SW480 (cell line): ENCODE measurements at places on chromosomes 6 and 20.
A peak's percentile ranks its signal among the peaks of the same experiment; 100 is the strongest.

- DNase-seq: no peak
These were observed 86.0 kb upstream of the SLC2A12 start for GRCh38 chr6:134138226-134138975.

DNA sequence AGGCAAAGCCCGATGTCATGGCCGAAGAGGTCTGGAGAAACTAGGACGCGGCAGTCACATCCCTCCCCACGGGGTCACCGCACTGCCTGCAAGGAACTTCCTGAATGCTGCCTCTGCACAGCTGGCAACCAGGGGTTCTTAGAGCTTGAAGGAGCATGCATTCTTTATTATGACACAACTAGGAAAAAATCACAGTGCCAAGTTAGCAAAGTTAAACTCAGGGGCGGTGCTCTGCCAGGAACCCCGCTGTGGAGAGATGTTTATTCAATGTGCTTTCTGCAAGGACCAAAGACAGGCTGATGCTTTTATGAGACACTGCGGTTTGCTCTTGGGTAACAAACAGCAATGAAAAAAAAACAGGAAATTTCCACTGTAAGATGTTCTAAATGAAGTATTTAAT, 287.3 kb upstream of the FOXQ1 start:
- peak; percentile 58 for DNase-seq

GRCh38 chr20:51137461-51137860, 114.6 kb upstream of the KCNG1 start:
- no peak for DNase-seq

DNA sequence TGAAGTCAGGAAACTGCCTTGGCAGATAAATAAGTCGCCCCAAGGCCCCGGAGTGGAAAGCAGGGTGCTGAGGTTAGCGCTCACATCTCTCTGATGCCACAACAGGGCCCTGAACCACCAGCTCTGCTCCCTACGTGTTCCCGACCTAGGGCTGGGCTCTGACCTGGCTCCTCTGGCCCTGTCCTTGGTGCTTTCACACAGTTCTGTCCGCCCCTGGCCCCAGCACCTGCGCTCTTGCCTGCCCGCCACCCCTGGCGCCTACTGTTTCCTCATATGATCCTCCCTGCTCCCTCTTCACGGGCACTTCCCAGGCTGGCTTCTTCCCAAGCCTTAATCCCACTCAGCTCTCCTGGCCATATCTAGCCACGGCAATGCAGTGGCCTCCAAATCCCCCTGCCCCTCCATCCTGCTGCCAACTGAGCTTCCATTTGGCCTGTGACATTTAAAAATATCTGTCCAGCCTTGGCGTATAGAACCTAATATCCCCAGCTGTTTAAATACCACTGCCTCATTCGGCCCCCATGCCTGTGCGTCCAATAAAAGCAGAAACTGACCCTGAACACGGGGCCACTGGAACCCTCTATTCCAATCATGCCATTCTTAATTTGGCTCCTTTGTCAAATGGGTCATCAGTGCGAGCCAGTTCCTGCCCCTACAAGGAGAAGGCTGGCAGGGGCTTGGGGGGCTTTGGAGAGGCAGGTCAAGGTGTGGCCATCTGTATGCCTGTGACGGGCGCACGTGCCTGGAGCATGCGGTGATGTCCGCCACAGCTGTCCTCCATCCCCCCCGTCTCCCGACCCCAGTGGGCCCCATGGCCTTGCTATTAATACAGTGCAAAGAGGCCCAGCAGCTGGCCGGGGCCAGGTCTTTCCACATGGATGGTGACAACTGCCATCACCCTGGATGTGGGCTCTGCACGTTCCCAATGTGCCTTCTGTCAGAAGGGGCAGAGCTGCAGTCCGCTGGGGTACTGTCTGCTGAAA, 27.7 kb downstream of the GNAS-AS1 start:
- DNase-seq: no peak

DNA sequence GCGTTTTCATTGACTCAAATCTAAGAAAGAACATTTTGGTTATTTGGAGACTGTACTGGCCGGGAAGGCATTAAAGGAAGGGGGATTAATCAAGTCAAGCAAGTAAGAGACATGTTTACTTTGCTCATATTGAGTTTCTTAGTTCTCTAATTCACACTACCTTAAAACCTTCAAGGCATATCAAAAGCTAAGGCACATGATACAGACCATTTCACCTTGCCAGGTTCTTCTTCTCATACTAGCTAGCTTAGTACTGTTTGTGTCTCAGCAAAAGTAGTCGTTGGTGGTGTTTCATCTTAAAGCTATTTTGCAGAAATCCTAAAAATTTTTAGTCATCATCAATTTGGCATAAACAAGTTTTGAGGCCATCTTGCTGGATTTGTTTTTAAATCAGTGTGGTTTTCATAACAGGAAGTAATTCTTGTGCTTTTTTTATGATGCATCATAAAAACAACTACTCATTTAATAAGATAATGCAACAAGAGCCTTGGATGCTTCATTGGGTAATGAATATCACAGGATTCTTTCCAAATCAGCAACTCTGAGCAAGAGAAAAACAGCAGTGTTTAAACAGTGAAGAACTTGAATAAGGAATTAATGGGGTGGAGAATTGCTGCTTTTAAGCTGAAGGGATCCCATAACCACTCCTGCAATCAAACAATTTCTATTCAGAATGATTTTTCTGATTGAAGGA, 425.3 kb downstream of the EPM2A start:
- no peak for DNase-seq

GRCh38 chr20:32964575-32964974, 39.7 kb downstream of the SUN5 start:
- no peak for DNase-seq

DNA sequence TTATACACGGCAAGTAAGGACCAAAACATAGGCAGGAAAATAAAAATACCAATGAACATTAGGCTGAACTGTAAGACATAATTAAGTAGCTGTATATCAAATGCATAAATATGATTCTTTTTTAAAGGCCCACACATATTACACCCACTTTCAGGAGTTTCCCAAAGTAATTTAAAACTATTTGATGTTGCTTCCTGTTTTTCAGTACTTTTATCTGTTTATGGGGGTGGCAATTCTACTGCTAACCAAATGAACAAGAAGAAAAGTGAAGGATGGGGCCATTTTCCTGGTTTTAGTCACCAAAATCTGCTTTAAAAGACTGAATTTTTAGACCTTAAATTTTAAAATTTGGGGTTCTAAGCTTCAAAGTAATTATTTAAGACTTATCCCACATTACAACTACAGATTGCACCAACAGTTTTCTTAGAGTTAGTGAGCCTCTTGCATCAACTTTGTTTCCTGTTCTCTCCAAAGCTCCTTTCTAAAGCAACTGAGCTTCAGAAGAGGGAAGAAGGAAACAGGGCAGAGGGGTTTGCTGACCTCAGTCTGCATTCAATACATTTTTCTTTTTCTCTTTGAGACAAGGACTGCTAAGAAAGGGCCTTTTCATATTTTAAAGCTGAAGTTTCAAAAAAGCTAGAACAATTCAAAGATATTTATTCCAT, 191.0 kb downstream of the BACH2 start:
- DNase-seq: no peak

- DNase-seq: peak; percentile 75
These were observed 137.5 kb upstream of the PTPN1 start for GRCh38 chr20:50372770-50373088.

GRCh38 chr6:120378582-120379220, 955.6 kb downstream of the TBC1D32 start:
- peak; percentile 43 for DNase-seq

GRCh38 chr20:60206259-60206658, 248.0 kb downstream of the CDH26 start:
- peak; percentile 75 for DNase-seq

DNA sequence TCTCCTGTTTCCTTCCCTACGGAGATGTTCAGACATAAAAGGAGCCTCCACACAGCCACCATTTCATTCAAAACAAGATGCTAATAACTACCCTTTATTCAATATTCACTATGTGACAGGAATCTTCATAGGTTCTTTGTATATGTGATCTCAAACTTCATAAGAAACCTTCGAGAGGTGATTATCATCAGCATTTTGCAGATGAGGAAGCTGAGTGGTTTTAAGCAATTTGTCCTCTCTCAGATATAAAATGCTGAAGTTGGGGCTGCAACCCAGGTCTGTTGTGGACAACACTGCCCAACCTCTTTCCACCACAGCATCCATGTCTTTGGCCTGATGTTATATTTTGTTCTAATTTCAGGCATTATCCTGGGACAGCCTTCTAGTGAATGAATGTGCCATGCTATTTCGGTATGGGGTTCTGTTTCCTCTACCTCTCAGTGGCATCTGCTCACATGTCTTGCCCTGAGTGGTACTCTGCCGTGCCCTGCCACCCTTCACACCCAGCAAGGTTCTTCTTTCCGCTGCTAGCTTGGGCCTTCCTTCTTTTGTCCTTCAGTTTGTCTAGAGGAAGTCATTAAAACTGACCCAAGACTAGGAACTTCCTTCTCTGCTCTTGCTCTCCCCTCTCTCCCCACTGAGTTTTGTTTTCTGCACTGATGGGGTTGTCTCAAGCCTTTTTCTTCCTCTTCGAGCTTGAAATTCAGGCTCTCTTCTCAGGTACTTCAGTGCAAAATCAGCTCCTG, 300.9 kb upstream of the PRDM1 start:
- DNase-seq: no peak

DNA sequence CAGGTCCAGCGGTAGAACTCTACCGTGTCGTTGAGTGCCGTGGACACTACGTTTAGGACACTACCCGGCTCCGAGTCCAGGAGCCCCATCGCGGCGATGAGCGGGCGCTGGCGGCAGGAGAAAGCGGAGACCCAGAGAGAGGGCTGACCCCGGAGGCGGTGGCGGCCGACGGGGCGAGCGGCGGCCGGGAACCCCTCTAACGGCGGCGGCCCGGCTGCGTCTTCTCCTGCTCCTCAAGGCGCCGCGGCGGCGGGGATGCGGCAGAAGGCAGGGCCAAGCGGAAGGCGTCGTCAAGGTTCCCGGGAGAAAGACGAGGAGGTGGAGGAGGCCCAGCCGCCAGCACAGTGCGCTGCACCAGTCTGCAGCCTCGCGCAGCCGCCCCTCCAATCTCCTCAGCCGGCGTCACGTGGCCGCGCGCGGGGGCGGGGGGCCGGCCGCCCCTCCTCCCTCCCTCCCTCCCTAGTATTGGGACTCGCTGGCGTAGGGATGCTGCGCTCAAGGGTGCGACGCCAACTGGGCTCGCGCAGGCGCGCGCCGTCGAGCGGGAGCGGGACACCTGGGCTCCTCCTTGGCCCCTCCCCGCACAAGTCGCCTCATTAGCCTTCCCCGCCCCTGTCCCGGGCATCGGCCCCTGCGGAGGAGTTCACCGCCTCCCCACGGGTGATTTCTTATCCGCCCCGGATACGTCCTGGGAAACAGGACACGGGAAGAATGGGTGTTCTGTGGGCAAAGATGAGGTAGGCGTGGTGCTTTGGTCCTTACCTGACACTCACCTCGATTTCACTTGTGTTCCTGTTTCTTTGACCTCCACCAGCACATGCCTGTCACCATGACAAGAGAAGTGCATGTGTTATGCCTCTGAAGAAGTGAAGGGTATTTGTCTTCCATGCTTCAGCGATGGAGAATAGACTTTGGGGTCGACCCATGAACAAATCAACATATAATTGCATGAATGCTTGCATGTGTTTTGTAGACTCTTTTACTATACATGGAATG, at the start of gene ELOVL4:
ELOVL4 (minus strand) TSS at position 363 of the 996 bp plus-strand sequence; CDS start at position 89, 274 bp downstream.
- no peak for DNase-seq

DNA sequence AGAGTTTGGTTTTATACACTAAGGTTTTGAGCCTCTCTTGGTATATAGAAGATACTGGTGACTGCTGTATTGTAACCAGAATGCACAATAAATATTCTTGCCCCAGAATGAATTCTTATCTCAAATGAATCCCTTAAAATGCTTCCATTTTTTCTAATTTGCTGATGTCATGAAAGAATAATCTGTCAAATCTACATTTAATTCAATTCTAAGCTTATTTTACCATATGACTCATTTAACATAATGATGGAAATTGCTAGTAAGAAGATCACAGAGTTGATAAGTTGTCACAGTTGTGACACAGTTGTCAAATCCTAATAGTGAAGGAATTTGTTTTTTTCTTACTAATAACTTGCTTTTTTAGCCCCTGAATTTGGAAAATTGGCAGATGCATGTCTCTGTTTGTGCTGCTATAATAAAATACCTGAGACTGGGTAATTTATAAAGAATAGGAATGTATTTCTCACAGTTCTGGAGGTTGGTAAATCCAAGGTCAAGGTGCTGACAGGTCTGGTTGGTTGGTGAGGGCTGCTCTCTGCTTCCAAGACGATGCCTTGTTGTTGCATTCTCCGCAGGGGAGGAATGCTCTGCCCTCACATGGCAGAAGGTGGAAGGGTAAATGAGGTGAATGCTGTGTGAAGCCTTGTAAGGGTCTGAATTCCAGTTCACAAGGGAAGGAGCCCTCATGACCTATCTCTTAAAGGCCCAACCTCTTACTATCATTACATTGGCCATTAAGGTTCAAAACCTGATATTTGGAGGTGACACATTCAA, 4.7 kb downstream of the ECT2L start:
- DNase-seq: no peak

- peak; percentile 93 for DNase-seq
These were observed 3.4 kb upstream of the NSFL1C start for GRCh38 chr20:1469925-1470571.

DNA sequence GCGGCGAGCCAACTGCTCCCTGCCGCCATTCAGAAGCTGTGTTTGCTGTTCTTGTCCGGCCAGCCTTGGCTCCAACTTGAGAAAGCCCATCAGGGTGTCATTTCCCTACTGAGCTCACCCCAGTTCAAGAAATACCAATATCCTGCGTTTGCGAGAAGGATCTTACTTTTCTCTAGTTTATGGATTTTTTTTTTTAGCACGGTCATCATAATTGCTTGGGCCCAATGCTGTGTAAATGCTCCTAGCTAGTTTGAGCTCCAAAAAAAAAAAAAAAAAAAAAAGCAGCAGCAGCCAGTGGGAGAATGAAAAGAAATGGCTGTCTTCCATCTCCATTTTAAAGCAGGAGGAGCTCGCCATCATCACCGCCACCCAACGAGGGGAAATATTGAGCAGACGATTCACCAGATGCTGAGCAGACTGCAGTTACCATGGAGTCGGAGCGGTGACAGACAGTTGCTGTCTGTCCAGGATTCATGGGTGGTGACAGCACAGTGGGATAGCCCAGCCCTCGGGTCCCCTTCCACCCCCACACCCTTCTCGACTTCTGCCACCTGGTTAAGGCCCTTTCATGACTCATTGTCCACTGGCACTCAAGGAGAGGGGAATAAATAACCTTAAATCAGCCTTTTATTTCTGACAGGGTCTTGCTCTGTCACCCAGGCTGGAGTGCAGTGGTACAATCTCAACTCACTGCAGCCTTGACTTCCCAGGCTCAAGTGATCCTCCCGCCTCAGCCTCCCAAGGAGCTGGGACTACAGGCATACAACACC, 132.4 kb upstream of the SNX9 start:
- no peak for DNase-seq

GRCh38 chr20:60101201-60101890, 143.1 kb downstream of the CDH26 start:
- peak; percentile 77 for DNase-seq

GRCh38 chr20:51595058-51595532, 52.6 kb upstream of the NFATC2 start:
- peak; percentile 92 for DNase-seq
